ENCODE measurements at places on chromosomes 4 and X.

GRCh38 chr4:158484173-158484885 lies 37.4 kb upstream of the RXFP1 start:
- no peak for DNase-seq

DNA sequence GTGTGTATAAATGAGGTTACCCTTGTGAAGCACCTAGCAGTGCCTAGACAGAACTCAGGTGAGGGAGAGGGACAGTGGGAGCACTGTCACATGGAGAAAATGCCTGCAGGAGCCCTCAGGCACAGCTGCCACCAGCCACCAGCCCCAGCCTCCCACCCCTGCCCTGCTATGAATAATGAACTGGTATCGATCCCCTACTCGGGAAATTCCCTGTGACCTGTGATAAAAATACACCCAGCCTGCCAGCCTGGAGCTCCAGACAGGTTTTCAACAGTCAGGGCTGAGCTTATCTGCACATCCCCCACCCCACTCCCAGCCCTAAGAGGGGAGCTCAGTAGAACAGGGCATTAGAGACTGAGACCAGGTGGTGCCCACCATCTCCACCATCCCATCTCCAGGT lies 159.6 kb upstream of the PJA1 start:
- DNase-seq = no peak

GRCh38 chr4:118757761-118758251 lies 72.6 kb downstream of the METTL14 start:
- no peak for DNase-seq

DNA sequence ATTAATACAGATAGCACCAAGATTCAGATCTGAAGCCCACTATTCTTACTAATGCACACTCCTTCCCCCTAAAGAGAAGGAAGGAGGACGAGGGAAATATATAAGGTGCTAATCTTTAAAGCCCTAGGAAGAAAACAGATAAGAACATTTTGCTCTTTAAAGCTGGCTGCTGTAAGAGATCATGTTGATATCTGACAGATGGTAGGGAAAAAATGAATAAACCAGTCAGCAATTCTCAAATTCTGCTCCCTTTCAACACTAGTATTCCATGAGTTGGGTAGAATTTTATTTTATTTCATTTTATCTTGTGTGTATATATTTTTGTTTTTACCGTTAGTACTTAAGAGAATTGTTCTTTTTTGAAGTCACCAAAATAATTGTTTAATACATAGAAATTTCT lies 19.2 kb downstream of the OTC start:
- DNase-seq = no peak

GRCh38 chr4:89788206-89789072 lies 48.5 kb downstream of the SNCA start:
- no peak for DNase-seq

DNA sequence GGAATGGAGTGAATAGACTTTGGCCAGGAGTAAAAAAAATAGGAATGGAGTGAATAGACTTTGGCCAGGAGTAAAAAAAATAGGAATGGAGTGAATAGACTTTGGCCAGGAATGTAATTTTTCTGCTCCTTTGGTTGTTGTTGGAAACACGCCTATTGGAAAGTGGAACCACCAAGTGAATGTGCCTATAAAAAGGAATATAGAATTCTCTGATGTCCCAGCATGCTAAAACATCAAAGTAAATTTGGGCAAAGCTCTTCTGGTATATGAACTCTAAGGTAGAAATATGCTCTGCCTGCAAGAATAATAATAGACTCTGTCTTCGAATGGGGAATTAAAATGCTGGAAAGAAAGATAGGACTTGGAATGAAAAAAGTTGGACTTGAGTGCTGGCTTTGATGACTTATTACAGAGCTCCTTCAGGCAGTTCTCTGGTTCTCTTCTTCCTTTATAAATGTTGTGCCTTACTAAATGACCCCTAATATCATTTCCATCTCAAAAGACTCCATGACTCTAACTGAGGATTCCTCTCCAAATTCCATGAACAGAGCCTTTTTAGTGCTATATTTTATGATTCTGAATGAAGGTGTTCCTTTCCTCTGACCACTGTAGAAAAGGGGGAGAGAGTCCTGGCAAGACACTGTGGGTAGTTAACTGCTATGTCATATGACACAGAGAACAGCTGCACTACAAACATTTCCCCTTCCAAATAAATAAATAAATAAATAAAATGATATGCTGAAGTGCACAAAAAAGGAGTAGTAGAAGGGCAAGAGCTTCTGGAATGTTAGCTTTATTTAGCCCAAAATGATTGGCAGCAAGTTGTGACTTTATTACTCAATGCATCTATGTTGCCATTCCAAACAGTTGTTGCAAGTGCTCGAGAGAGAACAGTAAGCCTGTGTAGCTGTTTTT lies 13.5 kb upstream of the GBA3 start:
- no peak for DNase-seq

- DNase-seq = no peak
These were observed 157.0 kb downstream of the PCDH18 start for GRCh38 chr4:137375111-137375850.

- DNase-seq = no peak
These were observed 112.3 kb upstream of the BANK1 start for GRCh38 chr4:101678180-101678579.

GRCh38 chr4:109729117-109729717 lies 653 bp downstream of the PLA2G12A start:
- DNase-seq = no peak

- no peak for DNase-seq
These were observed 103.8 kb upstream of the RAI2 start for GRCh38 chrX:17964871-17965270.

- no peak for DNase-seq
These were observed 188.0 kb downstream of the STIM2 start for GRCh38 chr4:27048429-27049238.

DNA sequence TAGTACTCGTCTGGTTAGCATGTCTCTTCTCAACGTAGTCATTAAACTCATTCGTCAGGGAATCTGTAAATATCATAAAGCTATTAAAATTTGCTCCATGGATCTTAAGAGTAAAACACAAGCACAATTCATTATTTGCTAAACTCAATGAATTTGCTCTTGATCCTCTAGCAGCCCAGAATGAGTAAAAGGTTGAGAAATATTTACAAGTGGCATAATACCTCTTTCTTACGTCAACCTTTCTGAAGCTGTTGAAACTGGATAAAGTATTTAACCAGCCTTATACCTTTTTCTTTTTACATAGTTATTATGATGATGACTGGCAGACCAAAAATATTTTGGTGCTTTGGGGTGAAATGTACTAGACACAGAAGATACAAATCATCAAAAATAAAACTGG lies 66.9 kb downstream of the LUZP4 start:
- no peak for DNase-seq

GRCh38 chrX:21509912-21510311 lies 135.7 kb downstream of the CNKSR2 start:
- no peak for DNase-seq

GRCh38 chrX:19360903-19361302 lies 17.2 kb downstream of the PDHA1 start:
- DNase-seq = no peak

DNA sequence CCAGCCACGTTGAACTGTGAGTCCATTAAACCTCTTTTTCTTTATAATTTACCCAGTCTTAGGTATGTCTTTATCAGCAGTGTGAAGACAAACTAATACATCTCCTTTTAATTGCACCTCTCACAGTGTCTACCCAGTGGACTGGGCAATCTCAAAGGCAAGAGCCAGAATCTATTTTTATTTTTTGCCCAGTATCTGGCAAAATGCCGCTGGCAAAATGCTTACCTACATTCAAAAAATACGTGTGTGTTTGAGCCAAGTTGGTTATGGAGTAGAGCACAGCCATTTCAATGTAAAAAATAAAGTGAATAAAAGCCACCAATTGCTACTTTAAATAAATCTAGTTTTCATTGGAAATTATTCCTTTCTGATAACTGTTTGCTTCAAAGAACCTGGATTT lies 199.9 kb downstream of the GC start:
- DNase-seq = no peak

GRCh38 chrX:150254909-150255308 lies 108.2 kb upstream of the MAMLD1 start:
- no peak for DNase-seq

- DNase-seq = no peak
These were observed 296 bp upstream of the ADGRL3 start for GRCh38 chr4:61199873-61200186.

GRCh38 chr4:163523791-163524365 lies 29.4 kb downstream of the TMA16 start:
- no peak for DNase-seq

GRCh38 chrX:139559383-139560042 lies 29.0 kb downstream of the F9 start:
- DNase-seq = no peak

DNA sequence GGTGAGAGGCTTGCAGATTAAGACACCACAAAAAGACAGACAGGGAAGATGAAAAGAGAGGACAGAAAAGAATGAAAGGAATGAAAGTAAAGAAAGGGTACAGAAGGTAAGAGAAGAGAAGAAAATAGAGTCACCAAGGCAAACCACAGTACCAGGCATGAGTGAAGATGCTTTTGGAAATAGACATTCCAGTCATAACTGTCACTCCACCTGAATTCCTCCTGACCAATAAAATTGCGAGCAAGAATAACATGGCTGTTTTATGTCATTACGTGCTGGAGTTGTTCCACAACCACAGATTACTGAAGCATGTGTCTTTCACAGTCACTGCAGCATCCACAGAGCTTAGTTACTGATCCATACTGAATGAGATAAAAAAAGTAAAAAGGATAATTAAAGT lies 864.9 kb upstream of the SLIT2 start:
- DNase-seq = no peak

GRCh38 chr4:107006218-107006617 lies 29.9 kb downstream of the DKK2 start:
- no peak for DNase-seq

DNA sequence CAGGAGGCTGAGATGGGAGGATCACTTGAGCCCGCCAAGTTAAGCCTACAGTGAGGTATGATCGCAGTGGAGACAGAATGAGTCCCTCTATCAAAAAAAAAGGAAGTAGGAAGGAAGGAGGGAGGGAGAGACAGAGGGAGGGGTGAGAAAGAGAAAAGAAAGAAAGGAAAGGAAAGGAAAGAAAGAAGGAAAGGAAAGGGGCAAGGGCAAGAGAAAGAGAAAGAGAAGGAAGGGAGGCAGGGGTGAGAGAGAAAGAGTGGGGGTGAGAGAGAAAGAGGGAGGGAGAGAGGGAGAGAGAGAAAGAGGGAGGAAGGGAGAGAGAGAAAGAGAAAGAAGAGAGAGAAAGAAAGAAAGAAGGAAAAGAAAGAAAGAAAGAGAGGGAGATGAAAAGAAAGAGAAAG lies 13.2 kb downstream of the ELF2 start:
- no peak for DNase-seq

- DNase-seq = no peak
These were observed 70.4 kb downstream of the GRIA3 start for GRCh38 chrX:123254457-123254856.

GRCh38 chrX:10467793-10468192 lies 152.6 kb downstream of the MID1 start:
- no peak for DNase-seq

Data from activated T-helper 9 cell treated with anti-CD3 and anti-CD28 coated beads, Interleukin-2, amount 50 U/mL, for 16 hours (primary cell).